Uterus (tissue), 4 donors: ENCODE measurements at places on chromosomes 6 and 20. TPM values are rescaled to one million over a fixed set of nuclear protein-coding genes. Genes with fewer than 3 reads are reported as not detected.

DNA sequence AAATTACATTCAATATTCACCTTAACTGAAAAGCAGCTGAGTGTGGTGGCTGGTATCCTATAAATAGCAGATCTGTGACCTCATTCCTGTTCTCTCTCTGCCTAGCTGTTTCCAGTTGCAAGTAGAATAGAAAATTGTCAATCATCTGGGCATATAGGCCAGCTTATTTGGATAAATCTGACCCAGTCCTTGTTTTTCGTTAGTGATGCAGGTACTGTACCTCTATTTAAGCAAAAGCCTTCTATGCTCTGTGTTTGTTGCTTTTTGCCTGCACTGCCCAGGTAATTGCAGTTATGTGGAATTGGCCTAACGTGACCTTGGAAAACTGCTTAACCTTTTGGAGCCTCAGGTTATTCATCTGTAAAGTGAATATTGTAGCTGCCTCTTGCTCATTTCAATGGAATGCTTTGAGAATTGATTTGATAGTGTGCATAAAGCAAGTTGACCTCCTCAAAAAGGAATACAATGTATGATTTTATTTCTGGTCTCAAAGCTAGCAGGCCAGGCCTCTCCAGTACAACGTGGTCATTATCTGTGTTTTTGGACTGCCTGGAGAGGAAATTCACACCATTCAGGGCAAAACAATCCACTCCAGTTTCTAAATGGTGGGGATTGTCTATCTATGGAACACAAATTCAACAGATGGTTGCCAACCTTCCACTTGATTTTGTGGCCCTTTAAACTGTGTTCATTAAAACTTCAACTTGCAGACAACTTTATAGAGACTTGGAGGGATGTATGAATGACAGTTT is 508.7 kb upstream of the CITED2 start:
- DNase-seq, result no peak

DNA sequence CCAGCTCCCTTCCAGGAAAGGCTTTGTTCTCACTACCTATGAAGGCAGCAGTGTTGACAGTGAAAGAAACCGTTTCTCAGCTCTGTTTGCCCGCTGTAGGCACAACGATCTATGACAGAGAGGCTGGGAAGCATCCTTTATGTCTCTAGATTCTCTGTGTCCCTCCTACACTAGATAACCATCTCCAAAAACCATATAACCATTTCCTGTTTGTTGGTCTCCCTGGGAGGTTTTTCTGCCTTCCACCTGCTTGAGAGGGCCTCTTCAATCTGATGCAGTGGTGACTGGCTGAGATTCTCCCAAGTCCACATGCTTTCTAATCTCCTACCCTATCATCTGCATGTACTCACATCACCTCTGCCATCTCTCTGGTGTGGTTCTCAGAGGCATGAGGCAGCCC is 32.0 kb upstream of the TMEM217 start:
- DNase-seq, result no peak

DNA sequence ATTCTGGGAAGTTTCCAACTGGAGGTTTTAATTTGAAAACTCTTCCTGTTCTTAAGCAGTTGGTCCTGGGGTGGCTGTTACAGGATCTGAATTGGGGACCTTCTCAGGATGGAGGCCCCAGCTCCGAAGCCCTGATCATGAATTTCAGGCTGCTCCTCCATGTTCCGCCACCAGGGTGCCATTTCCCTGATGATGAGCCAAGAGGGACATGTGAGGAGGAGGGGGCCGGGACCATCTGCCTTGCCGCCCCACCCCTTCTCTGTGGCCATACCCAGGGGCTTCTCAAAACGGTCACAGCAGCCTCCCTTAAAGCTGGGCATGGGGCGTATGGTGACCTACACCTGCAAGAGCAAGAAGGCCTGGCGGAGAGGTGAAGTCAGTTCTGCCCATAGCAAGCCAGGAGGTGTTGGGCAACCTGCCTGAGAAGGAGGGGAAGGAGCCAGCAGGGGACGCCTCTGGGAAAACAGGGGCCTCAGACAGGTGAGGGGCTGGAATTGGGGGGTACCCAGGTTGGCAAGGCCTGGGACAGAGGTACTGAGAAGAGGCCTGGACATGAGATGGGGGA is 3.6 kb upstream of the BAK1 start:
- no peak for DNase-seq

DNA sequence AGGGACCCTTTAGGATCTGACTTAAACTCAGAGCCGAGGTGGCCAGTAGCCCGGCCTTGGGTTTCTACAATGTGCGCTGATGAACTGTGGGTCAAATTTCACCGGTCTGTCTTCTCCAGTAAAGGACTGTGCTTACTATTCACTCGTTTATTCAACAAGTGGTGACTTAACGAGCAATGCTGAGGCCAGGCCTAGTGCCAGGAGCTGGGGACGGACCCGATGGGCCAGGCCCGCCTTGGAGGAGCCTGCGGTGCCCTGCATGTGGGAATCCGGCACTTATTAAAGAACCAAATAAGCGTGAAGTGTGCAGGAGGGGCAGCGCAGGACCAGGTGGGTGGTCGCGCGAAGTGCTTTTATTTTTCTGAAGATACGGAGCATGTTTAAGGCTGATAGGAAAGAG is 24.0 kb downstream of the CTCFL start:
- no peak for DNase-seq

Gene PPP1R16B
- 7.6 TPM for total RNA-seq

- DNase-seq, result no peak
Measured at GRCh38 chr6:107661291-107661690, 162.8 kb downstream of the SCML4 start.

- DNase-seq, result no peak
Measured at GRCh38 chr20:33838035-33838864, 27.1 kb downstream of the CHMP4B start.

Gene ANGPT4
- total RNA-seq, result 2.0 TPM

Gene RPP40
- 6.7 TPM for total RNA-seq

DNA sequence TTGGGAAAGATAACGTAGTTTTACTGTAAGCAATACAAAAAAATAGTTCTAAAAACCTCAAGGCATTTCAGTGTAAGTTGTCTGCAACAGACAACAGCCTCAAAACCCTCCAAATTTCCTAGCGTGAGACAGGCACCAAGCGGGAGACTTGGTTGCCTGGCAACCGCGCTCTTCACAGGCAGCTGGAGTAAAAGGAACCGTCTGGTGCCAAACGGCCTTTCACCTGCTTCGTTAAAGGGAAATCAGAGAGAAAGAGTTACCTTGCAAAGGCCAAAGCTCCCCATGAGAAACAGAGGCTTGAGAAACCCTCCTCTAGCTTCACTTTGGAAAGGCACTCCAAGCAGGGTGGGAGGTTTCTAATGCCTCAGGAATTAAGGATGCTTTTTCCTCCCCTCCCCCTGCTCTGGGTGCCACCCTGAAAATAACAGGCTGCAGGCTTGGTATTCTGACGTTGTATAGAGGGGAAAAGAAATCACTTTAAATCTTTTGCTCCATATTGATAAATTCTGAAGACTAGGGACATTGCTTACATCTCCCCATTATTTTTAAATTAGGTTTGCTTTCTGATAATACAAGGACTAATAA is 129.7 kb upstream of the UFL1 start:
- DNase-seq, result no peak

Gene APMAP
- total RNA-seq, result 18.8 TPM

- DNase-seq, result no peak
Measured at GRCh38 chr6:41943456-41943855, 1.8 kb upstream of the CCND3 start.

Gene ENPP5
- not detected for total RNA-seq

DNA sequence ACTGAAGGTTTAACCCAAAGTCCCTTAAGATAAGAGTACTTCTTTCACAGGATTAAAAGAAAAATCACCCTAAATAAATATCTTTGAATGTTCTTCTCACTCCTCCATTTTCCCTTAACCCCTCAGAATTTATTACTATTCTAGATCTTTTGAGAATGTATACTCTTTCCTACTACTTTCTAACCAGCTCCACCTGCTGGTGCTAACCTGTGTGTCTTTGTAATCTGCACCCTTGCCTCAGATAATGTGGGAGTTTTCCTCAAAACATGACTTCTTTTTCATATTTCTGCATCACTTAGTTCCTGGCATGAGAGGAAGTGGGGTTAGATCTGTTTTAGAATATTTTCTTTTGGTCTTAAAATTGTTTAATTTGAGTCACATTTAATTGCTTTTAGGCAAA is 394.2 kb downstream of the BMP2 start:
- no peak for DNase-seq

Gene TRAPPC3L
- total RNA-seq, result not detected
